ENCODE measurements at places on chromosomes 7 and 10.
A peak's percentile ranks its signal among the peaks of the same experiment; 100 is the strongest.

- DNase-seq = peak; percentile 67
Measured at GRCh38 chr10:43204943-43205671, 61.8 kb downstream of the RASGEF1A start.

GRCh38 chr10:47136866-47137265 is 163.1 kb upstream of the GDF10 start:
- DNase-seq = no peak

- DNase-seq = no peak
Measured at GRCh38 chr10:122390679-122391078, 16.2 kb downstream of the PLEKHA1 start.

DNA sequence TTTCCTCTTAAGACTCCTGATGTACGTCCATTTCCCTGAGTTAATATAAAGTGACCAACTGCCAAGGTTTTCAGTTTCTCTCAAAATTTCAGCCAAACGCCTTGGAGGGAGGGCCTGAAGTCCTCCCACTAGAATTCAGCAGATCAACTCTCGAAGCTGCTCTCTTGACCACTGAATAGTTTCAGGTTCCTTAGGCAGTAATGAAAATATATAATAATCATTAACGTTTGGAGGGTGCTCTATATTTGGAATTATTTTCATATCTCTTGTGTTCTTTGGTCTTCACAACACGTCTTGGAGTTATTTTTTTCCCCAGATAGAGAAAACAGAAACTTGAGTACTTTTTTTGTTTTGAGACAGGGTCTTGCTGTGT is 123.6 kb upstream of the SFMBT2 start:
- DNase-seq = no peak

DNA sequence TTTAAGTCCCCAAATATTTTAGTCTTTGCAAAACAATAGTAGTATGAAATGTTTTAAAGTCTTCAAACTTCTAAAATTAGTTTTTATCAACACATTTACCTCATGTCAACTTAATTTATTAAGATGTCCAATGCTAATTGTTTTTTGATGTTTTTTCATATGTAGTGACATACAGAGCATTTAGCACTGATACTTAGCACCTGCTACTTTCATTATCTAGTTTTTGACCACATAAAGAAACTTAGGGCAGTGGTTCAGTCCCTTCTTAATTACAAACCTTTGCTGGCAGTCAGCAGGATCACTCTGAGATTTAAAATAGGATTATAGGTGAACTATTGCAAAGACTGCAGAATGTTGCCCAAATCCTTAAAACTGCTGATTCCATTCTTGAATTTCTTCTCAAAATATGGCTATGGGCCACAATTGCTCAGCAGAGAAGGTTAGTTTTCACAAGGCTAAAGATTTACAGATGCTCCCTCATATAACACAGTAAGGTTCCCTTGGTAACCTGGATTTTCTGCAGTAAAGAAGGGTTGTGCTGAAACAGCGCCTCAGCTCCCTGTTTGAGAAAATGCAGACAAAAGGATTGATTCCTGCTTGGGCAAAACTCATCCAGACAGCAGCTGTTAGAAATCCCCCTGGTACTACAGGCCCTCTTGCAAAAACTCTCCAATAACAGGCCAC is 3.4 kb downstream of the GPR85 start:
- DNase-seq = no peak

DNA sequence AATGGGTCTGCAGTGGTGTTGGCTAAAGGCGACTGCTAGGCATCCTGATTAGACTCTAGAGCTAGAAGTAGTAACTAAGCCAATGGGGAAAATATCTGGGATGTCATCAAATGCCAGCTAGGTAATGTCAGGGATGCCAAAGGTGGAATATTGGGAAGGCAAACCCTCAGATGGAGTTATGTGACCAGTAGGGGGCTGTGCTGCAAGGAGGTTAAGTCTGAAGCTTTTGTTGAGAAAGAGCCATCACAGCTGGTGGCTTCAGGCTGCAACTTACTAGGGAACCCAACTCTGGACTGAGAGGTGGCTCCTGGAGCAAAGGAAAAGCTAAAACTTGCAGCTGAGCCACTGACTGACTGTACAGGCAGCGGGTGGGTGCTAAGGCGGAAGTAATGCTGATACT is 576.9 kb upstream of the GHITM start:
- no peak for DNase-seq

- peak; percentile 58 for DNase-seq
Measured at GRCh38 chr10:90857635-90858460, at the start of gene HTR7. HTR7 (minus strand) TSS chr10:90858039; CDS start chr10:90857671, 368 bp downstream.

GRCh38 chr10:70176441-70176840 is 6.1 kb upstream of the SAR1A start:
- no peak for DNase-seq

DNA sequence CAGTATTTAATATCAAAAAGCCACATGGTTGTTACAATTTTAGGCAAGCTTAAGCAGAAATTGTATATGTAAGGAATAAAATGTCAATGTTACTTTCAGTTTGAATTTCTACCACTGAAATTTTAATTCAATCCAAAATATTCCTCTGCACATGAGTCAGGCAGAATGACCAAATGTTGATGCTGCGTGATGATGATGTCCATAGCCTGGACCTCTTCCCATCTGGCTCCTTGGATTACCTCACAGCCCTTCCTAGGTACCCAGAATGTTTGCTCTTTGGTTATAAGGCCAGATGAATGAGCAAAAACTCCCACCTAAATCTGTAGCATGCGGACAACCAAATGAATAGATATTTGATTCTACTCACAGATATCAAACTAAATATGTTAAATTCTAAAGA is 258.3 kb upstream of the IMMP2L start:
- DNase-seq = no peak

- no peak for DNase-seq
Measured at GRCh38 chr10:28922127-28922526, 244.8 kb downstream of the BAMBI start.

DNA sequence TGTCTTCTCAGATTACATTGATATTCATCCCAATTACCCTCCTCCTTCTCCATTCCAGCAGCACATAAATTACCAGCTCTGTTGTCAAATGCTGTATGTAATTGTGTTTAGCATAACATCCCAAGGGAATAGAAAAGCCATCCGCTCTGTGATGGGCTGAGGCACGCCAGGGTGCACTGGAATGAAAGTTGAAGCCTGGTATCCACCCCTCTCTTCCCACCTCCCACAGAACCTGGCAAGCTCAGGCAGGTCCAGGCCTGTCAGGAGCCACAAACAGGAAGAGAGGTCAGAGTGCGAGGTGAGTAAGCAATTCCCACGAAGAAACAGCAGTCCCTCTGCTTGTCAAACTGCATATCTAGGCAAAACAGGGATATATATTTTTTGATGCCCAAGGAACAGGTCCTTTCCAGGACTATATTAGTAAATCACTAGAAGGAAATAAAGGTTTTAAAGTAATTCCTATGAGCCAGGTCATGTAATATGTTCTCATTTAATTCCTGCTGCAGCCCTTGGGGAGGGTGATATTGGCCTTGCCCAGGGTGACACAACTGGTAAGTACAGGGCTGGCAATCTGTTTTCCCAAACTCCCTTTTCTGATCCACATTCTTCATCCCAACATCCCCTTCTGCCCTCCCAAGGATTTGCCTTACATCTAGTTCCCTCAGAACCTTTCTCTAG is 155.6 kb upstream of the GHITM start:
- no peak for DNase-seq

GRCh38 chr10:65320236-65321026 is 1605.4 kb upstream of the LRRTM3 start:
- no peak for DNase-seq

GRCh38 chr7:39133088-39133487 is 155.4 kb downstream of the POU6F2 start:
- DNase-seq = no peak

DNA sequence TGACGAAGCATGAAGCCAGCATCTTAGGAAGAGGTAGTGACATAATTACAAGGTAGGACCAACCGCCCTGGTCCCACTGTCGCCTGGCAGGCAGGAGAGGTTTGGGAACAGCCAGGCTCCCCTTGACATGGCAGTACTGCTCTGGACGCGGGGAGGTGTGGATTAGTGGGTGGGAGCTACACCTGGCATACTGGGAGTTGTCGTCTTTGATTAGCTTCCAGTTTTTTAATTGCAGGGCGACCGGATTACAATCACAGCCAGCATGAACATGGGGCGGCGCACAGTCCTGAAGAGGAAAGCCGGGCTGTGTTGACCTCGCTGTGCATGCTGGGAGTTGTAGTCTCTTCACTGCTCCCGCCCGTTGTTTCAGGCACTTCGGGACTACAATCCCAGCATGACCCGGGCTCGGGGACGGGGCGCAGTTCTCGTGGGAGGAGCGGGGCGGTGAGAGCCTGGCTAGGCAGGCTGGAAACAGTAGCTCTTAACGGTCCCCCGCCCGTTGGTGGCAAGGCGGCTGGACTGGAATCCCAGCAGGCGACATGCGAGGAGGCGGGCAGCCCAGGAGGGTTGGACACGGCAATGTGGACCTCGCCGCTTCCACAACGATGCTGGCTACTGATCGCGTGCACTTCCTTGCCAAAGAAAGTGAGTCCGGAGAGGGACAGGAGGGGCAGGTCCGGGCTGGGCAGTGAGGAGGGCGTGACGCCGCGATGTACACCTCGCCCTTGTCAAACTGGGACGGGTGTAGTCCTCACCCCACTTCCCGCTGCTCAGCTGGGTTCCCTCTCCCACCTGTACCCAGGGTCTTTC is 98.0 kb upstream of the ZNF722 start:
- DNase-seq = no peak

- DNase-seq = no peak
Measured at GRCh38 chr7:1674161-1675035, 4.3 kb downstream of the ELFN1 start.

DNA sequence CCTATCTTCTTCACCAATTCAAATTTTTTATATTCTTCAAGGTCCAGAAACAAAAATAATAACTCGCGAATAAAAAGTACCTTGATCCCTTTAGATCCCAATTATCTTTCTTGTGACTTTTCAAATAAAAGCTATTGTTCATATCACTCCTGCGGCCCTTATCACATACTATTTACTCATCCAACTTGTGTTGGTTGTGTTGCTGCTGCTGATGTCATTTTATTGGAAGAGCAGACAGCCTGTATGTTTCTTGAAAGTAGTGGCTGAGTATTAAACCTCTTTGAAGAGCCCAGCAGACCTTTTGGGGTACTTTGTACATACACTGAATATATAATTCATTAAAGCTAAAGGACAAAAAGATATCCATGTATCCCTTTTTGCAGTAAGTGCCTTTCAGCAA is 231.7 kb downstream of the CTNNA3 start:
- DNase-seq = no peak

- no peak for DNase-seq
Measured at GRCh38 chr7:19144661-19145433, at the start of gene FERD3L. FERD3L (minus strand) TSS chr7:19145421; CDS start chr7:19145362, 59 bp downstream.

GRCh38 chr7:74503943-74504342 is 50.2 kb downstream of the GTF2IRD1 start:
- DNase-seq = no peak

DNA sequence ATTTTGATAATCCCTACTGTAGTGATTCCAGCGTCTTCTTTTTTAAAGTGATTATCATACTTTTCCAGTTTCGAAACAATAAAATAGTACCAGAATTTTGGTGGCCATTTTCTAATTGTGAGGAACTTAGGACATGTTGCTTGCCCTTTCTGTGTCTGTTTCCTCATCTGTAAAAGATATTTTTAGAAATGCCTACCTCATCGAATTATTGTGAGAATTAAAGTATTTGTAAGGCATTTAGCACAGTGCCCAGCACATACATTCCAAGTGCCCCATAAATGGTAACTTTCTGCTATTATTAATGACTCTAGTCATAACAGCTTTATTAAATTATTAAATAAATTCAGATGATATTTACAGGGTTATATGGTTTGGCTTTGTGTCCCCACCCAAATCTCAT is 3.7 kb downstream of the CFAP69 start:
- no peak for DNase-seq

GRCh38 chr7:151624246-151624928 is 104.7 kb upstream of the RHEB start:
- no peak for DNase-seq

- DNase-seq = no peak
Measured at GRCh38 chr10:5595994-5596471, 70.4 kb downstream of the ASB13 start.

- DNase-seq = no peak
Measured at GRCh38 chr7:77644774-77645173, 51.5 kb upstream of the RSBN1L start.

GRCh38 chr7:92682903-92683539 is 92.8 kb upstream of the FAM133B start:
- no peak for DNase-seq

DNA sequence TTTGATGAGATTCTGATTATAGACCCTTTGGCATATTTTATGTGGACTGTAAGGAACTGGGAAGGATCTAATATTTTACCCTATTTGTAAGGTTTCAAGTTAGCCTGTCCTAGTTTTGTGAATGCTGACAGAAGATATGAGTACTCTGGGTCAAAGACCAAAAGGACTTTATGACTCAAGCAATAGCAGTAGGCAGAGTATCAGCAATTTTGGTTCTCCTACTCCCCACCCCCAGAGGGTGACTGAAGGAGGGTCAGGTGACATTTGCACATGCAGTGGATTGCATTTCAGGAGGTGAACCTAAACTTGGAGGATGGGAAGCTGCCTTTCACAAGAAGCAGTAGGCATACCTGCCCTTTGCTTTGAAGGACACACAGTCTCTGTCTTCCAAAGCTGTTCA is 84.0 kb upstream of the KLF6 start:
- no peak for DNase-seq

- DNase-seq = no peak
Measured at GRCh38 chr10:60384708-60385398, 4.8 kb downstream of the ANK3 start.

GRCh38 chr7:121198502-121198901 is 130.3 kb upstream of the WNT16 start:
- no peak for DNase-seq

- DNase-seq = no peak
Measured at GRCh38 chr7:23275912-23276311, 23.2 kb upstream of the MALSU1 start.

GRCh38 chr10:49028639-49029038 is 86.7 kb downstream of the VSTM4 start:
- DNase-seq = no peak

- no peak for DNase-seq
Measured at GRCh38 chr10:16986406-16987205, 143.0 kb downstream of the CUBN start.

DNA sequence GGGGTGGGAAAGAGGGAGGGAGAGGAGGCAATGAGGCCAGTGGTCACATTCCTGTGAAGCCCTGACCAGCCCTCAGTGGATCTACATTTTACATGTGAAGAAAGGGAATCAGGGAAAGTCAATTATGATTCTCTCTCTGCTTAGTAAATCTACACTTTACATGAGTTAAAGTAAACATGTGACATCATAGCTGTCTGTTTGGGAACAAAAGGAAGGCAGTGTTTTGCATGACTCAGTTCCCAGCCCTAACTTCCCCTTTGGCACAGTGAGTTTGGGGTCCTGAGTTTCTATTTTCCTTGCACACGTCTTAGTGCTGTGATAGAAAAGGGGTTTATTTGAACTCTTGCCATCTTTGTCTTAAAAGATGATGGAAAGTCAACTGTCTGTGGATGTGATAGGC is 615.1 kb downstream of the SDK1 start:
- no peak for DNase-seq

GRCh38 chr7:13989126-13989948 is at the start of gene ETV1:
ETV1 (minus strand) TSS chr7:13989666; CDS start chr7:13989052, 614 bp downstream.
- no peak for DNase-seq

- no peak for DNase-seq
Measured at GRCh38 chr10:31157123-31158010, 125.7 kb upstream of the ZNF438 start.

Data from GM12892 (cell line).